ENCODE measurements at places on chromosomes 3 and 15.

- no peak for DNase-seq
These were observed 31.1 kb upstream of the SUCLG2 start for GRCh38 chr3:67685499-67685898.

DNA sequence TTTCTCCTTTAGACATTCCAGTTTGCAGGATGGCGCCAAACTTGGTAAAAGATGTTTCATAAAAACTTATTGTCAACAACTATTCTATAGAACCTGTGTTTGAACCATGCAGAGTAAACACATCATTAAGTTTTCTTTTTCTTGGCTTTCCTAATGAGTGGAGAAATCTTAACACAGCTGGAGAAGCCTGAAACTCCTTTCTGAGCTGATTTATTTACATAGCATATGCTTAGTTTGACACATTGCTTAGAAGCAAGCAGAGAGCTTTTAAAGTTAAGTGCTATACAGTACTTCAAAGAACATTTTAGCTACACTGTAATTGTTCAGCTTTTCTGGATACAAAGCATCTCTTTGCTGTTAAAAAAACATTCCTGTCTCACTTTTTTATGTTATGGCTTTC lies 61.0 kb upstream of the PAQR5 start:
- DNase-seq = no peak

- no peak for DNase-seq
These were observed 699.4 kb downstream of the ZPLD1 start for GRCh38 chr3:103134023-103134724.

DNA sequence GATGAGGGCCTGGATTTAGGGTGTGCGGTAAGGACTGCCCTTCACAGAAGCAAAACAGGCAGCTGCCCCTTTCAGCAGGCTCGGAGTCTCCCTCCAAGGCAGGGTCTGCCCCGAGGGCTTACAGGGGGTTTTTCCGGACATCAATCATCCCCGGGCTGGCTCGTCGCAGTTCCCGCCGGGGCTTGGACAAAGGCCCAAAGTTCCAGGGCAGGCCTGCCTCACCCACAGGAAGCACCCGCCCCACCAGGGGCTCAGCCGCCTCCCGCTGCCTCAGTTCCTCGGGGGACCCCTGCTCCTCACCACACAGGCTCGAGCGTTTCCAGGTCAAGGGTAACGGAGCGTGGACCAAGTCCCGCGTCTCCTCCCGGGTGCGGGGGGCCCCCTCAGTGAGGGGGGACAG lies 27.0 kb downstream of the KIF7 start:
- DNase-seq = no peak

GRCh38 chr3:160195106-160195505 lies 30.1 kb upstream of the C3orf80 start:
- DNase-seq = no peak

- no peak for DNase-seq
These were observed 319.1 kb upstream of the TBL1XR1 start for GRCh38 chr3:177516158-177517011.

DNA sequence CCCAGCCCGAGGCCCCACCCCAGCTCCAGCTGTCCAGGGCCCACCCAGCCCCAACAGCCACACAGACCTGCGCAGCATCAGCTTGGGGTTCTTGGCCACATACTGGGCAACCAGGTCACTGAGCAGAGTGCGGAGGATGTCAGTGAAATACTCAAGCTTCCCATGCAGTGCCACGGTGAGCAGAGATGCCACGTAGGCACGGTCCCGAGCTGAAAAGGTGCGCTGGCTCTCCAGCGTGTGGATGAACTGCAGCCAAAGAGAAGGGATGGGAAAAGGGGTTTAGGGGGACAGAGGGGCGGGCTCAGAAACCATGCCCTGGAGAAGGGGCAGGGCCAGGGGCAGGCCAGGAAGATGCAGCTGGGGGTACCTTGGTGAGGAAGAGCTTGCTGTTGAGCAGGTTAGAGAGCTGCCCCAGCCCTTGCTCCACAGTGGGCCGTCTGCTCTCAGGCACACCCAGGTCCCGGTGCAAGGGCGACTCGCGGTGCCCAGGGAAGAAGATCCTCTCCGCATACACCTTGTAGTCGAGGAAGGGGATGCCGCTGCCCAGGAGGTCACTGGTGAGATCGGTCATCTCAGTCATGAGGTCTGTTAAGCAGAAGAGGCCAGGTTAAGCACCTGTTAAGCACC lies 17.4 kb downstream of the PLXNB1 start:
- no peak for DNase-seq

GRCh38 chr15:20348900-20349773 lies 192.5 kb downstream of the GOLGA6L6 start:
- DNase-seq = peak; percentile 5

- no peak for DNase-seq
These were observed 109.2 kb downstream of the LRRK1 start for GRCh38 chr15:101028321-101028720.

- DNase-seq = no peak
These were observed 62.2 kb downstream of the DNAJB8 start for GRCh38 chr3:128404276-128405068.

DNA sequence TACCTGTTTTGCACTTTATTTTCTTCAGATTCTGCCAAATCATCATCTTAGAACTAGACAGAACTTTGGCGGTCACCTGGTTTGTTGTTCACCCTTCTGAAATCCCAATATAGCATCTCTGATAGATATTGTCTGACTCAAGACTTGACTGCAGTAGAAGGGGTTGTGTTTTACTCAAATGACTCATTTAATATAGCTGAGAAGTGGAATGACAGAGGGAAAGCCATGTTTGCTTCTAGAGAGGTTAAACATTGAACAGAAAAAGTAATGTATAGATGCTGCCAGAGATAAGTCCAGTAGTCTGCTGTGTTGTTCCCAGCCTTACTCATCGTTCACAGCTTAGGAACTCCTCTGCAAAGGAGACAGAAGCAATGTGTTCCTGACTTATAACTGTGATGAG lies 402.0 kb downstream of the AGBL1 start:
- DNase-seq = no peak

- no peak for DNase-seq
These were observed 15.5 kb downstream of the KLHL25 start for GRCh38 chr15:85779249-85779648.

- no peak for DNase-seq
These were observed 11.7 kb downstream of the CHDH start for GRCh38 chr3:53834429-53835095.

DNA sequence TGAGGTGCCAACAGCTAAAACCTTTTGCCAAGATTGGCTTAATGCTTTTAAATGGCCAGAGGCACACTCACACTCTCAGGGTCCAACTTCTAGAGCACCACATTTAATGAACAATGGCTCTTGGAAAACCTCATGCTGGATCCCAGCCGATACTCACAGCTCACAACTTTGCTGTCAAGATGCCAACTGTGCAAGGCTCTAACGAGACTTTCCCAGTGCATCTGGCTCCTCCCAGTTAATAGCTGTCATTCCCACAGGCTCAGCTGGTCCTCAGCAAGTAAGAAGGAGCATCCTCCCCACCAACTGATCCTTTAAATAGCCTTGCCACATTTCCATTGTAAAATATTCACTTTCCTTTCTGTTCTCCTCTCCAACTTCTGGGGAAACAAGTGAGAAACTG lies 20.3 kb upstream of the FRMD4B start:
- no peak for DNase-seq

DNA sequence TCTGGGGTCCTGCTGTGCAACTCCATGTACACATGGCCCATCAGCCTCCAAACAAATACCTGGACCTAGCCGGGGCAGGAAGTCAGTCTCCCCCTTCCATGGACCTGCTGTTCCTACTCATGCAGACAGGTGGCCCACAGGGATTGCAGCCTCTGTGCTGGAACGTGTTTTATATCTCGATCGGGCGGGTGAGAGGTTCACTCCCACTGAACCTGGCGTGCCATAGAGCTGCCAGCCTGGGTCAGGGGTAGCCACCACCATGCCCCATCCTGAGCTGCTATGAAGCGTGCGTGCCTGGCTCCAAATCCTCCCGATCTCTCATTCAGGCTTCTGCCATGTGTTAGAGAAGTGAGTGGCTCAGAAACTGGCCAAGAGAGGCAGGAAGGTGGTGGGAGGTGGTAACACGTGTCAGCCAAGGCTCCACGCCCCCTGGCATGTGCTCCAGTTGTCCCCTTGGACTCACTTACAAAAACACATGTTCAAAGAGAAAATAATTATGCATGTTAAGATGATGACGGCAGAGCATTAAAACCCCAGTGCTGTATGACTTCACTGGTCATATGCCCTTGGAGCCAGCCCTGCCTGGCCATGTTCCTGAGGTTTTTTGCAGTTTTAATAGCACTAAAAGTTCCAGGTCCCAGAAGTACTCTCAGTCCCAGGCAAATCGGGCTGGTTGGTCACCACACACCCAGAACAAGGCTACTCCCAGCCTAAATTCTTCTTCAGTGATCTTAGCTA lies 30.6 kb downstream of the CTSH start:
- peak; percentile 45 for DNase-seq

- DNase-seq = no peak
These were observed 235.6 kb upstream of the TGFBR2 start for GRCh38 chr3:30370681-30371271.

- no peak for DNase-seq
These were observed 617.4 kb downstream of the SI start for GRCh38 chr3:164460851-164461250.

- no peak for DNase-seq
These were observed 57.6 kb upstream of the FRMD4B start for GRCh38 chr3:69443457-69443920.

DNA sequence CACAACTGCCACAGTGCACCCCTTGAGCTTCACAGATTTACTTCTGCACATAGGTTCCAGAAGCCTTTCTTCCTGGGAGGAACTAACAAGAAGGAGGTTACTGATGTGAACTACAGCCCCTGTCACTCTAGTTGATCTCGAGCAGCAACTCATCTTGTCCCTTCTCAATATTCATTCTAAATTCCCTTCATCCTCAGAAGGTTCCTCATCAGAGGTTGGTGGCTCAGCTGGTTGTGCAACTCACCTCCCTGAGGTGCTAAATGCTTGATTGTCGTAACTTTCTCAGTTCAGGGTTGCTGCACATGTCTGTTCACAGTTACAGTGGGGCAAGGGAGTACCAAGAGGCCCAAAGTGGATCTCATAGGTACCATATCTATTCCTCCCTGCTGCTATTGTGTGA lies 5.7 kb upstream of the A4GNT start:
- no peak for DNase-seq

DNA sequence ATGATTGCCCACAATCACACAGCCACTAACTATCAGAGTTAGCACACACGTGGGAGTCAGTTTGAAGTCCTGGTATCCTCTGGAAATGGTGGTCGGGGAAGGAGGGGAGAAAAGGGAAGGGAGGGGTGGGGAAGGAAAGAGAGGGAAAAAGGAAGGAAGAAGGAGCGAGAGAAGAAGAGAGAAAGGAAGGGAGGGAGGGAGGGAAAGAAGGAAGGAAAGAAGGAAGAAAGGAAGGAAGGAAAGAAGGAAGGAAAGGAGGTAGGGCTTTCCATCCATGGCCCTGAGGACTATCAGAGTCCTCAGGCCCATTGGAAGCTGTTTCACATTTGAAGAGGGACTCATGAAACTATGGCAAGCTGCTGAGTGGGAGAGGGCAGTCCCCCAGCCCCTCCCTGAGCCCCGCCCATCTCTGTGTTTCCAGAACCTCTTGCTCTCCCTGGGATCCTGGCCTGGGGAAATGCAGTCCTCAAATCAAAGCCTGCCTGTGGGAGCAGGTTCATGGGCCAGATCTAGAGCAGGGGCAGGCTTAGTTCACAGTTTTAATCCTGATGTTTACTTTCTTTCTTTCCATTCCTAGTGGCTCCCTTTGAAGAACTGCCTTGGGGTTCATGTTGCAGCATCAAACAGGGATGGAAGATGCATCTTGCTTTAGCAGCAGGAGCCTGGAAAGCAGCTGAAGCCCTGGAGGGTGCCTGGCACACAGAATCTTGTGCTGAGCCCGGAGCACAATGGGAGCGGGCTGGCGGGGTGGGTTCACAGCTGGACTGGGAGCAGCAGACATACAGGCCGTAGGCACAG lies 66.1 kb upstream of the GLCE start:
- DNase-seq = no peak

- DNase-seq = peak; percentile 40
These were observed 36.8 kb upstream of the TSPAN3 start for GRCh38 chr15:77107531-77108355.

- no peak for DNase-seq
These were observed 144.8 kb downstream of the TPRA1 start for GRCh38 chr3:127445581-127446343.

GRCh38 chr15:68285259-68285980 lies 7.9 kb downstream of the FEM1B start:
- no peak for DNase-seq

GRCh38 chr3:108430540-108430939 lies 79.9 kb downstream of the MYH15 start:
- DNase-seq = no peak

DNA sequence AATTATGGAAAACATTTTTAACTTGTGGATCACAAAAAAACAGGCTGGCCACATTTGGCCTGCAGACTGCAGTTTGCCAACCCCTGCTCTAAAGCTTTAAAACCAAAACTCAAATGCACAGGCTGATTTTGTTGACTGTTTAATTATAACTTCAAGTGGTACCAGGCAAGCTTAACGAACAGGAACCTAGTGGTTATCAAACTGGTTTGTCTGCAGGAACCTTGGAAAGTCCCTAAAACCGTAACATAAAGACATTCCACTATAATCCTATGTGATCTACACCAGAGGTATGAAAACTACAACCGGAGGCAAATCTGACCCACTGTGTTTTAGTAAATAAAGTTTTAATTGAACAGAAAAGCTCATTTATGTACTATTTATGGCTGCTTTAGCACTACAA lies 52.4 kb downstream of the TBL1XR1 start:
- no peak for DNase-seq

GRCh38 chr3:150433347-150433746 lies 25.2 kb downstream of the TSC22D2 start:
- no peak for DNase-seq

GRCh38 chr15:68204776-68205557 lies at the start of gene CALML4:
CALML4 (minus strand) TSS chr15:68205332; CDS start chr15:68205247, 85 bp downstream.
- no peak for DNase-seq

GRCh38 chr15:64596701-64597476 lies 136.5 kb downstream of the ZNF609 start:
- DNase-seq = no peak

DNA sequence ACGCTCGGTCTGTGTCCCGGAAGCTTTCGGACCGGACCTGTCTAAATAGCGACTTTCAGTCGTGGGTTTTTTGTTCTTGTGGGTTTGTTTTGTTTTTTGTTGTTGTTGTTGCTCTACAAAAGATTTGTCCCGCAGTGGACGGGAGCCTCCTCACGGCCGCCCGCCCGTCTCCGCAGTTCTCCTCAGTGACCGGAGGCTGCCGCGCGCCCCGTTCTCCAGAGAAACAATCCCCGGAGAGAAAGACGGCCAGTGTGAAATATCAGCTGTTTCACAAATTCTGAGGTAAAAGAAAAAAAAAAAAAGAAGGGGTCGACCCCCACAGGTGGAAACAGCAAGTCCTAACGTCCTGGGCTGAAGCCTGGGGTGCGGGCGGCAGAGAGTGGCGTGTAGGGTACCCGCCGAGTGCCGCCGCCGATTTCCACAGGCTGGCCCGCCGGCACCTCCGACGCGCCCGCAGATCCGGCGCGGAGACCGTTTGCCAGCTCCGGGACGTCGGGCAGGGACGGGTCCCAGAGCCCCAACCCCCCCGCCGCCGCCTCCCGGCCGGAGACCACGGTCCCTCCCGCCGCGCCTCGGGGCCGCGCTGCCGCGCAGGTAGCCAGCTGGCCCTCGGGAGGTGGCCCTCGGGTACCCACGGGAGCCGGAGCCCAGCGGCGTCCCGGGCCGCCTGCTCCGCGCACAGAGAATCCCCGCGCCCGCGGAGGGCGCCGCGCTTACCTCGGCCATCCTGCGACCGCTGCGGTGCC lies 478 bp downstream of the BNC1 start:
- DNase-seq = no peak

- no peak for DNase-seq
These were observed 183.0 kb upstream of the C2CD4B start for GRCh38 chr15:62348118-62348517.

- no peak for DNase-seq
These were observed 101.2 kb upstream of the SMAD3 start for GRCh38 chr15:66964111-66964738.
